ENCODE measurements at places on chromosomes 2 and 18.
A peak's percentile ranks its signal among the peaks of the same experiment; 100 is the strongest.

- DNase-seq: no peak
These were observed 29.5 kb upstream of the PAIP2B start for GRCh38 chr2:71256421-71256820.

GRCh38 chr2:37156071-37156856 is 516 bp downstream of the EIF2AK2 start:
- DNase-seq: peak; percentile 20

DNA sequence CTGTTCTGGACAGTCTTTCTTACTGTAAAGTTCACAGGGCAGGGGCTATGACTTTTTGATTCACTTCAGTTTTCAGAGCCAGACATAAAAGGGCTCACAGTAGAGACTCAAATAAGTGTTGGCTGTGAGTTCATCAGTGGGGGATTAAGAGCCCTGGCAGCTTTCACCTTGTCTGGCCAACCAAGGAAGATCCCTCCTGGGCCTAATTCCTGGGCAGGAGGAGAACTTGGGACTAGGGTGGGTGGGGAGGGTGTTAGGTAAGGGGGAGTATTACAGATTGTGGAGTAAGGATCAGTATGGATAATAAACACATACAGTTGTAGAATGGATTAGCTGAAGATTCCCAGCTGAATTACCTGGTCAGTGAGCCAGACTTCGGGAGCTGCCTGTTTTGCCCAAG is 904 bp upstream of the SFXN5 start:
- no peak for DNase-seq

- DNase-seq: no peak
These were observed 124.1 kb downstream of the METTL8 start for GRCh38 chr2:171309455-171310286.

GRCh38 chr2:192471982-192472381 is 277.2 kb upstream of the TMEFF2 start:
- no peak for DNase-seq

- DNase-seq: no peak
These were observed 67.6 kb downstream of the TBC1D8 start for GRCh38 chr2:101083613-101084012.

Measured in AML-193 (cell line).